GM04504 (cell line): ENCODE measurements at places on chromosomes 2 and 18.
A peak's percentile ranks its signal among the peaks of the same experiment; 100 is the strongest.

DNA sequence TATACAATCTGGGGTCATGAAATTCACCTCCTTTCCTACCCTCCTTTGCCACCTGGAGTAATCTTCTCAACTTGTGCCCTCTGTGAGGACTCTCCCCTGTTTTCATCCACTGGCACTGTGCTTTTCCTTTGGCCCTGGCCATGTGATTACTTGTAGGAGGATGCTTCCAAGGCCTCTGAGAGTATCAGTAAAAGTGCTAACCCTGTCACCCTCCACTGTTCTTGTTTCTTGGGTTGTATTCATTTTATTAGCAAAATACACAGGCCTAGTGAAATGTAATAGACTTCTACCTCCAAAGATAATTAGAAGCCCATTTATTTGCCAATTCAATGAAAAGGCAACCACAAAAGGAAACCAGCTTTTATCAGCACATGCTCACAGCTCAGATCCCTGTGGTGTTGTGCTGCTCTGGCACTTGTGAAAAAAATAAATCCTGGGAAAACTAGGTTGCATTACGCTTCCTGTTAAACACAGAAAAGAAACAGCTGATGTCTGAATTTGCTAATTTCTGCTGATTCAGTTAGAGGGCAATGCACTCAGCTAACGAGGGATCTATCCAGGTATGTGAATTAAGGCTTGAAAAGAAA is 357.5 kb upstream of the ETAA1 start:
- no peak for DNase-seq

DNA sequence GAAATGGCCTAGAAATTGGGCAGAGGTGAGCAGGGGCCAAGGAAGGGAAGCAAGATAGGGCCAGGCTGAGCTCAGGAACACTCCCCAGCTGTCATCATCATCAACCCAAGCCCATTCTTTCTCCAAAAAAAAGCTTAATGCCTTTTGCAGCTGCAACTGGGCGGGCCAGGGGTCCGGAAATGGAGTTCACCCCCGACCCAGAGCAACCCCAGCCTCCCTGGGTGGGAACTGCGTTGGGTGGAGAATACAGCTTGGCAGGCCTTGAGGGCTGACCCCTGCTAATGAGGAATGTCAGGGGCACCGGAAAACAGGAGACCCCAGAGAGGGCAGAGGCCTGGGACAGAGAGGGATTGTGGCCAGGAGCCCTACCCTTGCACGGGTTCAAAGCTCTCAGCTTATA is 64.8 kb downstream of the TNS1 start:
- no peak for DNase-seq

GRCh38 chr18:22300665-22301636 is 116.8 kb downstream of the CTAGE1 start:
- no peak for DNase-seq

GRCh38 chr2:64391940-64392339 is 62.0 kb upstream of the LGALSL start:
- DNase-seq = no peak

DNA sequence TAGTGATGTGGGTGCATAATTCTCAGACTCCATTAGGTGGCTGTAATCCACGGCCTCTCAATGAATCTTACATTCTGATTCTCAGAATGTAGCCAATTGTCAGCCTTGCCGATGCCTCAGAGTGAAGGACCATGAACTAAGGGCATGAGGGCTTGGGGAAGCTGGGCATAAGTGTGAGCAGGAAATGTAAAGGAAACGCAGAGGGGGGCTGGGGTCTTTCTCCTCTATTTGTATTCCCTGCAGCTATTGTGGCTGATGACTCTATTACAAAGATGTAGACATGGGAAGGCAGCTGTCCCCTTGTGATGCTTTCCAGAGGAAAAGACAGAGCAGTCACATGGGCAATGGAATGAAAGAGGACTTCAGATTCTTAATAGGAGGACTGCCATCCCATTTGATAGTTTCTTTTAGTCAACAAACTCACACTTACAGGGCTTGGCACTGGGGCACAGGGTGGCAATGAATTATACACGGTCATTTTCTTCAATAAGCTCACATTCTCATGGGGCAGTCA is 353.2 kb upstream of the PKDCC start:
- DNase-seq = no peak

DNA sequence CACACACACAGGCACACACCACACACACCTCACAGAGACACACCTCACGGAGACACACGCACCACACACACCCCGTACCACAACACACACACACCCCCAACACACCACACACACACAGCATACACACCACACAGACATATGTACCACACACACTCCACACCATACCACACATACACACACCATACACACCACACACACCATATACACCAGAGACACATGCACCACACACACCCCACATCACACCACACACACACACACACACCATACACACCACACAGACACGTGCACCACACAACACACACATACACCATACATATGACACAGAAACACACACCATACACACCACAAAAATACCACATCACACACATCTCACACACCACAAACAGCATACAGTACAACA is 850.7 kb downstream of the RNF144A start:
- no peak for DNase-seq

- DNase-seq = no peak
These were observed 278.4 kb downstream of the AGPS start for GRCh38 chr2:177670791-177671535.

GRCh38 chr2:58539973-58540372 is 298.8 kb upstream of the FANCL start:
- no peak for DNase-seq

DNA sequence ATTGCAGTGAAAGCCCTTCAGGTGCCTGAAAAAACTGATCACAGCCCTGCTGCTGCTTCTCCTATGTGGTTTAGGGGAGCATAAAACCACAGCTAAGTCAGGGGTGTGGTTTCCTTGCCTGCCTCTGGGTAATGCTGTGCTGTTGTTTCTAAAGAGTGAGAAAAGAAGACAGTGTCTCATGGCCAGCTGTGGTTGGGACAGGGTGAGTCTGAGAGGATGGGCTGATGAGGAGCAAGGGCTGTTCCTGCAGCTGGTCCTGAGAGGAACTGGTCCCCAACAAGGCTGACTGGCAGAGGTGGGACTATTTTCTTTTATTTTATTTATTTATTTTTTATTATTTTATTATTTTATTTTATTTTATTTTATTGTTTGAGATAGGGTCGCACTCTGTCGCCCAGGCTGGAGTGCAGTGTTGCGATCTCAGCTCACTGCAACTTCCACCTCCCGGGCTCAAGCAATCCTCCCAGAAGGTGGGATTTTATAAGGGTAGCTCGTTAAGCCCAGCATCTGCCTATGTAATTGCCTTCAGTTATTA is 236.7 kb downstream of the FHOD3 start:
- no peak for DNase-seq

DNA sequence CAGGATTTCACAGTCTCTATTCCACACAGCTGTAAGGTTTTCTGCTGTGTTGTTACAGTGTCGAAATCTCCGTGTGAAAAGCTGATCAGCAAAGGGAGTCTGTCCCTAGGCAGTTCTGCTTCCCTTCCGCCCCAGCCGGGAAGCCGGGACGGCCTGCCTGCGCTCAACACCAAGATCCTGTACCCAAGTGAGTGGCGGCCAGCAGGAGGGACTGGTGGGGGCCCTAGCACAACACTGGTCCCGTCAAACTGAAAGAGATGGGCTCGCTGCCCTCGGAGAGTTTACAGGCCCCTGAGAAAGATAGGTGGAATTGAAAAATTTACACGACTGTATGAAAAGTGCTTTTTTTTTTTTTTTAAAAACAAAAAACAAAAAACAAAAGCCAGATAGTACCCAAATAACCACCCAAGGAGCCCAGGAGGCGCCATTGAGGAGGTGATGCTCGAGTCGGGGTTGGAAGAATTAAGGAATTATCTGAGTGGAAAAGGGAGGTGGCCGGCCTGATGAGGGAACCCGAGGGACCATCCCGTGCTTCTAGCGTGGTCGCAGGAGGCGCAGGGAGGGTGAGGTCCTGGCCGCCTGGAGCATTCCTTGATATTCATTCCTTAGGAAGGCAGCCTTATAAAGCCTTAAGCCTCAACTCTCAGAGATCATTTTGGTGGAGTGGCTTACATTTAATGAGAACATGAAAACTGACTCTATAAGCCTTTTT is 96.7 kb downstream of the DGKD start:
- DNase-seq = no peak

DNA sequence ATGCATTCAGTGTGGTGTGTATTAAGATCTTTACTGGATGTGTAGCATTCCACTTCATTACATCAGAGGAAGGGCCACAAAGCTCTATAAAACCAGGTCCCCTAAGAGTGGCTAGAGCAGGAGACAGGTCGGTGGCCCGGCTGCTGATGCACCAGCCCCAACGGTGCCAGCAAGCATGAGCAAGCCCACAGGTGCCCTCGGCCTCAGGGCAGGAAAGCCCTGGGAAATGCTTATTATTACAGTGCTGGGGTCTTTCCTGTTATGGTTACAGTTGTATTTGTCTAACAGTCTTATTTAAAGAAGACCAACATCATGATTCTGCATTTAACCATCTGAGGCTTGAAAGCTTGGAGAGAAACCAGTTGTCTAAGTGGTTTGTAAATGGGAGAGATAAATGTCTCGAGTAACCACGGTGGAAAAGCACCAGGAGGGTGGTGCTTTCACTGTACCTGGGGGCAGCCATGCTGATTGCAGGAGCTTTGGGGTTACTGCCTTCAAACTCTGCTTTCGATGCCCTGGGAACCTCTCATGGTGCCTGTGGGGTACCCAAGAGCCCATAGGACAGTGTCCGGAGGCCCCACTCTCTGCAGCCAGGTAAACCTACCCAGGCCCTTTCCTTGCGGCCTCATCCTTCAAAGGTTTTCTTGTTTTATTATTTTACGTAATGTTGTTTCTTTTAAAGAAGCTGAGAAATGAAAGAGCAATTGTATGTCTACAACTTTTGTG is 133.1 kb downstream of the SH3RF3 start:
- no peak for DNase-seq

GRCh38 chr2:189372688-189373257 is 68.5 kb upstream of the WDR75 start:
- DNase-seq = no peak

- DNase-seq = no peak
These were observed 77.5 kb downstream of the NCOA1 start for GRCh38 chr2:24568551-24568950.

DNA sequence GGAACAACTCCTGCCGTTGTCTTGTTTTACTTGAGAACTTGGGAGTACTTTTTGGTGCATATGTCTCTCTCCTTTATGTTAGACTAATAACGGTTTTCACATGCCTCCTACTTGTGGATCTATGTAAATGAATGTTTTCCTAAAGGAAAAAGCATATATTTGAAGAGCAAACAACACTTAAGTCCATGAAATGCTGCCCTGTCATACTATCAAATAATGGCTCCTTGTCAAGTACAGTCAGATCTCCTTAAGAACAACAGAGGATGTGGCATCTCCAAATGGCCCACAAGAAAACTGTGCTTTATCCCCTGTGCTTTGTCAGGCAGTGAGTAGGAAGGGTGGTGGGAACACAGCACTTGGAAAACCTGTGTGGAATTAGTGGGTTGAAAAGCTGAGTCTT is 198.2 kb downstream of the PTGR3 start:
- no peak for DNase-seq

GRCh38 chr2:150487537-150488429 is at the start of gene RND3:
Gene RND3, minus strand, starts transcription at chr2:150487667. Its CDS starts 250 bp downstream, at chr2:150487417.
- peak; percentile 99 for DNase-seq

- peak; percentile 82 for DNase-seq
These were observed 40.5 kb upstream of the SH3BP4 start for GRCh38 chr2:234911271-234911670.

DNA sequence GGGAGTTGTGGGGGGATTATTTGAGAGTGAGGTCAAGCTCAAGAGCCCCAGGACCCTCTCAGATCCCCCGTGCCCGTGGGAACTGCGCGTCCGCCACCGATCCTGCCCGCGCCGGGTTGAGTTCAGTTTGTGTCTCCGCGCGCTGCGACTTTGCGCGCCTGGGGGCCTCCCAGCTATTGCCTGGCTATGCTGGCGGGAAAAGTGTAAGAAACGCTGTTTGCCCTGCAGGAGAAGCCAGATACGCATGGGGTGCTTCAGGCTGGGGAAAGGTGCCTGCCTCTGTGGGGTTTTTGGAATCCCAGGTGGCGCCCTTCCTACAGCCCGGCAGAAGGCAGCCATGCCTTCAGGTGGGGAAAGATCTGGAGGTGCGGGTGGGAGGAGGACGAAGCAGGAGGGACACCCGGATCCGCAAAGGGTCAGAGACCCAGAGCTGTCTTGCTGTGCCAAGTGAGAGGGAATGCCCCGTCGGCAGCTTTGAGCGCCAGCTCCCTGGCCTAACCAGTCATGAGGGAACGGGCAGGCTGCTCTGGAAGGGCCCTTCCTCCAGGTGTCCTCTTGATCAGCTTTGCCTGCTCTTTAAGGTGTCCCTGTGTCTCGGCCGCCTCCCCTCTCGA is 22.5 kb downstream of the TEX44 start:
- no peak for DNase-seq

GRCh38 chr2:69589973-69590652 is 53.4 kb downstream of the AAK1 start:
- no peak for DNase-seq

GRCh38 chr2:74428675-74429074 is 7.1 kb downstream of the WDR54 start:
- DNase-seq = no peak

DNA sequence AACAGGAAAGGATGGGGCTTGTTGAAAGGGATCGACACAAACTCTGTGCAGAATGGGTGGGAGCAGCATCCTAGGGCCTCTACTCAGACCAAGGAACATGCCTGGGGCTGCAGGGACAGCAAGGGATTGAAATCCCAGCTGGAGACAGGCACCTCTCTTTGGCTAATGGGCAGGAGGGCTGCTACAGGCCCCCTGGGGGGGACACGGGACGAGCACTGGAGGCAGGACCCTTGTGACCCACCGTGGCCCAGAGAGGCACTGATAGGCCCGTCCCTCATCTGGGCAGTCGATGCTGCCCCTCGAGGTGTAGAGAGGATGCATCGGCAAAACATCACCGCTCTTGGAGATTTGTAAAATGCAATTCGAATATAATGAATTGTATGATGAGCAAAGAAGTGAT is 5.1 kb downstream of the HS1BP3 start:
- DNase-seq = no peak

DNA sequence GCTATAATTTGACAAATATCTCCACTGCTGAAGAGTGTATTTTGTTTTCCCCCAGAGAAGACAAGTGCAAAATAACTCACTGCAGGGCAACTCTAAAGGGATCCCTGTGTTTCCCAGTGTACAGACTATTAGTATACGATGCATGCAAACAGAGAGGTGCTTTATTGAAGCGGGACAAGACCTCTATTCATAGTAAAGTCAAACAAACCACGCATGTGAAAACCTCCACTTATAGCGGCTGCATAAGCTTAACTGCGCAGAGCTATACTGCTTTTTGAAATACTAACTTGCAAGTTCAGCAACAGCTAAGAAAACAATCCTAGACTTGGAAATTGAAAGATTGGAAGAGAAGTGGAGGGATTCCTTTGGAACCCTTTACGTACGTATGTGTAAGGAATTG is 15.6 kb downstream of the RNF144A start:
- DNase-seq = no peak

- no peak for DNase-seq
These were observed 16.7 kb upstream of the DSG1 start for GRCh38 chr18:31301201-31301655.

DNA sequence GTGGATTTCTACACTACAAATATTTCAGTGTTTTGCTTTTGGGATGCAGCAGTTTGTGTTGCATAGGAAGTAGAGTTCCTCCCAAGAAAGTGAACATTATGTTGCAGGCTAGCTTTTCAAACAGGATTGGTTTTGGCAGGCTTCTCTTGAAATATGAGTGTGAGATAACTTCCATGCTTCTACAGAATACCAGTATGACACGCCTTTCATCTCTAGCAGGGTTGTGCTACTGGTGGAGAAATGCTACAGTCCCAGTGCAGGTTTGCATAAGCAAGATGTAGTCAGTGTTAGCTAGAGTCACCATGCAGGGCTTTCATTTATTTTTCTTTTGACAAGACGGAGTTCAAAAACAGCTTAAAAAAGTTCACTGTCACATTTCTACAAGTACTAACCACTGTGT is 17.1 kb upstream of the CAVIN2 start:
- no peak for DNase-seq
